ENCODE measurements at places on chromosomes 11 and 22.

DNA sequence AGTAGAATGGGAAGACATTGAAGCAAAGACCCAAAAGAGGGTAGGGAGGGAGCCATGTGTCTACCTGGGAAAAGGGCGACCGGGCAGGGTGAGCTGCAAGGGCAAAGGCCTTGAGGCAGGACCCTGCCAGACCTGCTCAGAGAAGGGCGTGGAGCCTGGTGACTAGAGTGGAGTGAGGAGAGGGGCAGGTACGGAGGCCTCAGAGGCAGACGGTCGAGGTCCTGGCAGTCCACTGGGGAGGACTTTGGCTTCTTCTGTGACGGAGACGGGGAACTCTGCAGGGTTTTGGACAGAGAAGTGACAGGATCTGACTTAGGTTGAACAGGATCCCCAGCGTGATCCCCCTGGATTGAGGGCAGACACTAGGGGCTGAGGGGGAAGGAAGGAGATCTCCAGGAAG is 12.9 kb downstream of the RIBC2 start:
- DNase-seq, result no peak

DNA sequence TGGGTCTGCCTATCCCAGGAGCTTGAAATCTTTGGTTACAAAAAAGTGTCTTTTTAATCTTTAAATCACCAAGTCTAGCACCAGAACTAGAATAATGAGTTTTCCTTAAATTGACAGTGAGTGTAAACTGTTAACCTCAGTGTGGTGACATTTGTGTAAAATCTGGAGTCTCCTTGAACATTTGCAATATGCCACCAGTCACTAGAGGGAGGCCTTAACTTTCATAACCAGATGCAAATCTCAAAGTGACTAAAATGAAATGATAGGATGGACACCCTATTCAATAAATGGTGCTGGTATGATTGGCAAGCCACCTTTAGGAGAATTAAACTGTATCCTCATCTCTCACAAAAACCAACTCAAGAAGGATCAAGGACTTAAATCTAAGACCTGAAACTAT is 8.3 kb upstream of the SCGB1D2 start:
- no peak for DNase-seq

GRCh38 chr22:41758231-41758630 is 42.2 kb upstream of the CCDC134 start:
- no peak for DNase-seq

GRCh38 chr11:131773626-131774025 is 403.2 kb downstream of the NTM start:
- no peak for DNase-seq

DNA sequence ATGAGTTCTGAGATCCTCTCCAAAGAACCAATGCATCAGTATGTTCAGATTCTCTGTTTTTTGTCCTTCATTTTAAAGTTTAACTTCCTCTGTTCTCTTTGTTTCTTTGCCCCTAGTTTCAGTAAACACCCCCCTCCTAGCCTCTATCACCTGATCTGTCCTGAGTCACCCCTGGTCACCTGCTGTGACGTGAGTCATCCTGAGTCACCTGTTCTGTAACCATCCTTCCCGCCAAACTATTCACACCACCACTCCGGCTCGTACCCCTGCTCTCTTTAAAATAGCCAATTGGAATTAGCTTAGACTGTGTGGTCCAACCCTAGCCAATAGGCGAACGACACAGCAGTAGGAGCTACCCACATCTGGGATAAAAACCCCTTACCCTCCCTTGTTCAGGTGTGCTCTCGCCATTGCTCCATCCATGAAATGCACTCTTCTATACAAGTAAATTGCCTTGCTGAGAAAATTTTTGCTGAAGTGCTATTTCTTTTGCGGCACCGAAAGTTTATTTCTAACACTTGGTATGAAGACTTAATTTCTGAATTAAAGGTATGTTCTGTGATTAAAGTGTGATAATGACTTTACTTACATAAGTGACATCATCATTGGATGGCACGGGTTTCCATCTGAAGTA is 318.4 kb downstream of the AASDHPPT start:
- DNase-seq, result no peak

- no peak for DNase-seq
Measured at GRCh38 chr11:9222654-9223053, 42.5 kb downstream of the DENND5A start.

DNA sequence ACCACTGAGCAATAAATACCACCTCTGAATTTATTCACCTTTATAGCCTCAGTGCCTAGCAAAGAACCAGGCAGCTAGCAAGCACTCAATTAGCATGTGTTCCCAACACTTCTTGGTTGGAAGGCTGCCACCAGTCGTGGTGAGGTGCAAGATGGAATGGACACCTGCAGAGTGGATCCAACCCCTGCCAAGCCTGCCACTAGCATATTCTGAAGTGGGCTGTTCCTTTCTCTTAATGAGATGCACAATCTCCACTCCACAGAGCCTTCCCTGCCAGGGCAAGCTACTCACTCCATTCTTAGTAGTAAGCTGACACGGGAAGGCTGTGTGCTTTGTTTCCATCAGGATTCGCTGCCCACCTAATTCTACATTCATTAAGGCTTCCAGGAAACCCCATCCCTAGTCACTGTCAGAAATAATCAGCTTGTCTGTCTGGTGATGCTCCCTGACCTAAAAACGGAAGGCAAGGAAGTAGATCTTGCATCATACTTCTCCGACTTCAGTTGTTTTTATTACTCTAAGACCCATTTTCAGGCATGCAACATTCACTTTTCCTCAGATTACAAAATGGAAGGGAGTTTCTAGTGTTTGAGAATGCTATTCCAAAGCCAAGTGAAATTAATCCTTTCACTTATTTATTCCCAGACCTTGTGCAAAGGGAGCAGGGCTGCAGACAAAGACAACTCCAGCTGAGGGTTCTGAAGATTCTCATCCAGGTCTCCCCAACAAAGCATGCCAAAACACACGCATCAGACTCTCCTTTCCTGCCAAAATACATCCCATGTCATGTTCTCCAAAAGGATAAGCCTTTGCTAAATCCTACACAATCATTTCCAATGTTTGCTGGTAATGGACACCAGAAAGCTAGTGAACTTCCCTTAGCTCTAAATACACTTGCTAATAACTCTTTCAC is 128.0 kb downstream of the TENM4 start:
- no peak for DNase-seq

DNA sequence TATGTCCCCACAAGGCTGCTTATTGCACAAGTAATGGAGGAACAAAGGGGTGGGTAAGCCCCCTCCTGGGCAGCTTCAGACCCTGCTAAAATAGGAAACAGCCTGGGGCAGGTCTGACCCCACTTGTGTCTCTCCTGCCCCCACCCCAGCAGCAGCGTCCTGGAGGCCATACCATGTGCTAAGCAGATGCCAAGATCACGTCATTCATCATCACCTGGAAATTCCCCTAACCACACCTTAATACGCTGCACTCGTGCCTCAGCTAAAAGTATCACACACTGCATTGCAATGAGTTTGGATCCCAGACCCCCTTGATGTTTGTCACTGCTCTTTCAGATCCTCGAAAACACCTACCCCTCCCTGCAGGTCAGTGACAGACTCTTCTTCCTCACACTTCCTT is 27.8 kb upstream of the GGTLC2 start:
- DNase-seq, result no peak

DNA sequence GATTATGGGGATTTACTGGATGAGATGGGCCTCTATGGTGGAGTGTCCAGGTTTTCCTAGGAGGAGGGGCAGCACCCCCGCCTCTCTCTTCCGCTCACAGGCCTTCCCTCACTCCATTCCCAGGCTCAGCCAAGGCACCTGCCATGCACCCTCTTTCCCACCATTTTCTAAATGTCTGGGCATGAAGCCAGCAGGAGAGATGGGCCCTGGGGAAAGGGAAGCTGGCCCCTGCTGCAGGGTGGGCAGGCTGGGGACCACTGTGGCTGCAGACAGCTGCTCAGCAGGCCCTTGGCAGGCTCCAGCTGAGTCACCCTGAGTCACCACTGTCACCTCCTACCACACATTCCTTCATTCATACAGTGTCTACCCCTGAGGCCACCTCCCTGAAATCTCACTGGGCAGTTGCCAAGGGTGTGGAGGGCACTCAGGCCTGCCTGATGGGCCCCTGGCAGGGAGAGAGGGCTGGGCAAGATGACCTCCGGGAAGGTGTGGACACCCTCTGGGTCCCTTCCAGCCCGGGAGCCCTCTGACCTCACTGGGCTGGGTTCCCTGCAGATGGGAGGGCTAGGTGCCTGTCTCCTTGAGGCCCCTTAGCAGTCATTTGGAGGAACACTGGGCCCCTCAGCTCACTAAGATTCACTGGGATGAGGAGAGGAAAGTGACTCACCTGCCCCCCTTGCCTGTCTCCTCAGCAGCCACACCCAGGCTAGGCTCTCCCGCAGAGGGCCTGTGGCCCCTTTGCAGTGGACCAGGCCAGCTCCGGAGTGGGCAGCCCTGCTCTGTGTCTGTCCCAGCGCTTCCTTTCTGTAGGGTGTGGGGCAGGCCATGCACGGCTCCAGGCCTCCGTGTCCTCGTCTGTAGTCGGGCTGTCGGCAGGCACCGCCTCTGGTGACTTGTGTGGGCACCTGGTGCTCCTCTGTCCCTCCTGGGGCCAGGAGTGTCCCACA is 7.8 kb downstream of the MYEOV start:
- no peak for DNase-seq

- peak; percentile 56 for DNase-seq
Measured at GRCh38 chr11:1202776-1203504, 19.9 kb upstream of the MUC5B start.

GRCh38 chr22:50143096-50143495 is 27.4 kb upstream of the PANX2 start:
- no peak for DNase-seq

GRCh38 chr11:131234221-131234620 is 136.2 kb upstream of the NTM start:
- DNase-seq, result no peak

DNA sequence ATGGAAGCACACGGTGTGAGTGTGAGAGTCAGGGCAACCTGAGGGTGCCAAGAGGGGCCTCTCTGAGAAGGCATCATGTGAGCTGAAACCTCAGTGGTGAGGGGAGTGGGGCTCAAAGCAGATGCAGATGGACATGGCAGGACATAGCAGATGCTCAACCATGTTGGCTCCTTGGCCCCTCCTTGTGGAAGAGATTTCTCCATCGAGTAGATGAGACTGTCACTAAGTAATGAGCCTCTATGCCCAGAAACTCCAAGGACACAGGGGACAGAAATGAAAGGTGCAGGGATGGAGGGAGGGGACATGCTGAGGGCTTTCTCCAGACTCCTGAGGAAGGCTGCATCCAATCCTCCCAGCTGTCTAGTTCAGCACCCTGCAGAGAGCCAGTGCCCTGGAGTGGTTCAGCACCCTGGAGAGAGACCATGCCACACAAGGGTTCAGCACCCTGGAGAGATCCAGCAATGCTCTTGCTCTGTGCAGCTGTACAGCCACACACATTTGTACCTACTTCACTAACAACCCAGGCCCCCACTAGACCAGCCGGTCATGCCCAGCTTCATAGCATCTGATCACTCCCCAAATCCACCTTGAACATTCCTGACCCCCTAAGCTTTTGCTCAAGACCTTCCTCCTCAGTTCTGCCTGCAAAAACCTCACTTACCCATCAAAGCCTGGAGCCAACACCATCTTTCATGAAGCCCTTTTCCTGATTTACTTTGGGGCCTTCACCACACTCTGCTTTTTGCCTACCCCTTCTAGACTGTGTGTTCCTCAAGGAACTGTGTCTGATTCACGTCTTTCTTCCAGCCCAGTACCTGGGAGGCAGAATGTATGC is 252.0 kb downstream of the CTTN start:
- no peak for DNase-seq

DNA sequence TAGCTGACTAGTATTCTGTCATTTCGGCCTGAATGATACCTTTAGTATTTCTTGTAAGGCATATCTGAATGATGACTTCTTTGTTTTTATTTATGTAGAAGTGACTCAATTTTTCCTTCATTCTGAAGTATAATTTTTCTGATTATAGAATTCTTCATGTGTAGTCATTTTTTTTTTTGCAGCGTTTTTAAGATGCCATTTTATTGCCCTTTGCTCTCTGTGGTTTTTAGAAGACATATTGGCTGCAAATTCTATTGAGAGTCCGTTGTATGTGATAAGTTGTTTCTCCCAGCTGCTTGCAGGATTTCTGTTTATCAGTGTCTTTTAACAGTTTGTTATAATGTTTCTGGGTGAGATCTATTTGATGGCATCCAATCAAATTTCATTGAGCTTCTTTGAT is 1224.8 kb downstream of the JRKL start:
- no peak for DNase-seq

- DNase-seq, result no peak
Measured at GRCh38 chr11:98289617-98290263, 731.0 kb upstream of the CNTN5 start.

DNA sequence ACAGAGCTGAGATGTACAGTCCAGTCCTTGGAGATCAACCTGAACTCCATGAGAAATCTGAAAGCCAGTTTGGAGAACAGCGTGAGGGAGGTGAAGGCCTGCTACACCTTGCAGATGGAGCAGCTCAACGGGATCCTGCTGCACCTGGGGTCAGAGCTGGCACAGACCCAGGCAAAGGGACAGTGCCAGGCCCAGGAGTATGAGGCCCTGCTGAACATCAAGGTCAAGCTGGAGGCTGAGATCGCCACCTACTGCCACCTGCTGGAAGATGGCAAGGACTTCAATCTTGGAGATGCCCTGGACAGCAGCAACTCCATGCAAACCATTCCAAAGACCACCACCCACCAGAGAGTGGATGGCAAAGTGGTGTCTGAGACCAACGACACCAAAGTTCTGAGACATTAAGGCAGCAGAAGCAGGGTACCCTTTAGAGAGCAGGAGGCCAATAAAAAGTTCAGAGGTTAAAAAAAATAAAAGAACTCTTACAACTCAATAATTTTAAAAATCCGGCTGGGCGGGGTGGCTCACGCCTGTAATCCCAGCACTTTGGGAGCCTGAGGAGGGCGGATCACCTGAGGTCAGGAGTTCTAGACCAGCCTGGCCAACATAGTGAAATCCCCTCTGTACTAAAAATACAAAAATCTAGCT is 69.9 kb upstream of the RTL6 start:
- no peak for DNase-seq

DNA sequence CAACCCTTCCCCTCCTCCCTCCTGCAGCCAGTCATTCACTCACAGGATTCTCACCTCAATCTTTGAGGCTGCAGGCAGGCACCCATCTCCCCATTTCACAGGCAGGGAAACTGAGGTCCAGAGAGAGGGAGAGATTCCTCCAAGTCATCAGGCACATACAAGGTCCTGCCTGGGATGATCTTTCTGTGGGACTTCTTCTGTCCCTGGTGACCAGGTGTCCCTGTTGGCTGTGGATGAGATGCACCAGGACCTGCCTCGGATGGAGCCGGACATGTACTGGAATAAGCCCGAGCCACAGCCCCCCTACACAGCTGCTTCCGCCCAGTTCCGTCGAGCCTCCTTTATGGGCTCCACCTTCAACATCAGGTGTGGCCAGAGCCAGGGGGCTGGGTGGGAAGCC is 7.8 kb downstream of the FTH1 start:
- DNase-seq, result no peak

GRCh38 chr11:33667819-33668467 is 32.7 kb downstream of the C11orf91 start:
- no peak for DNase-seq

DNA sequence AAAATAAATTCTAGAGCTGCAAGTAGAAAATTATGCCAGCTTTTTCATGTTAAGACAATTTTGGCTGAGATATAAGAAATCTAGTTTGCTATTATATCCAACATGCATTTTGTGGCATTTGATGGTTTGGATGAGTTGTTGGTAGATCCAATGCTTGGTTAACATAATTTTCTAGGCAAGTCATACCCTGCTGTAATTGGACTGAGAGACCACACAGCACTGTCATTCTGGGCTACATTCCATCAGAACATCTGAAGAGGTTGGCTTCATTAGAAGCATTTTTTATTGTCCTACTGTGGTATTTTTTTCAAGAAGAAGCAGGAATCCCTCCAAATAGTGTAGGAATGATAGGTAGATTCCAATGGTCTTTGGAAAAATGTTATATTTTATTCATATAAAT is 561.0 kb downstream of the LUZP2 start:
- no peak for DNase-seq

GRCh38 chr11:109267293-109268095 is 154.5 kb upstream of the C11orf87 start:
- DNase-seq, result no peak

Measured in SK-N-DZ (cell line).